Activated CD4-positive, alpha-beta T cell treated with anti-CD3 and anti-CD28 coated beads, Interleukin-2, amount 50 U/mL, for 4 hours (primary cell): ENCODE measurements at places on chromosomes 7 and 10.

- no peak for DNase-seq
These were observed 353.2 kb upstream of the KLF6 start for GRCh38 chr10:4138146-4138721.

DNA sequence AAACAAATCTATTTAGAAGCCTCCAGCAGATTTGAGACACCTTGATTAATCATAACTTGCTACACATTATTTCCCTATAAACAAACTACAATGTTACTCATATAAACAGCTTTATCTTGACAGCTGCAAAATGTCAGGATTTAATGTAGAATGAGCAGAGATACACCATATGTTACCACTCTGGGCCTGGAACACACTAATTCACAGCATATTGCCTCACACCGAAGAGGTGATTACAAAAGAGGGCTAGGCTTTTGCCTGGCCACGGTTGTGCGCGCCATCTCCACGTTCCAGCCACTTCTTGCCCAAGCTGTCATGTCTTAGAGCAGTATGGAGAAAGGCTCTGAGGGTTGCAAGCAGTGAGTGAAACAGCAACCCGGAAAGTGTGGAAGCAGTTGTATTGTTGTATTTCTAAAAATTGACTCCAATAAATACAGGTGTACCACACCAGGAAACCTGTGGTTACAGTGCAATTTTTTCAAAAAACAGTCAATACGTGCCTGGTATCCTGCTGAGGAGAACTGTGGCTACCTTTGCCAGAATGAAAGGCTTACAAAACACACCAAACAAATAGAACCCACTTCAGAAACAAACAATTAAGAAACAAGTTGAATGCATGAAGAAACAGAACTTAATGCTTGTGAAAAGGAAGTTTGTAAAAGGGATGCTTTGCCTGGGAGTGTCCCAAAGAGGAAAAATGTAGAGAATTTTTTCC lies 498.1 kb downstream of the PLXNA4 start:
- DNase-seq = no peak

DNA sequence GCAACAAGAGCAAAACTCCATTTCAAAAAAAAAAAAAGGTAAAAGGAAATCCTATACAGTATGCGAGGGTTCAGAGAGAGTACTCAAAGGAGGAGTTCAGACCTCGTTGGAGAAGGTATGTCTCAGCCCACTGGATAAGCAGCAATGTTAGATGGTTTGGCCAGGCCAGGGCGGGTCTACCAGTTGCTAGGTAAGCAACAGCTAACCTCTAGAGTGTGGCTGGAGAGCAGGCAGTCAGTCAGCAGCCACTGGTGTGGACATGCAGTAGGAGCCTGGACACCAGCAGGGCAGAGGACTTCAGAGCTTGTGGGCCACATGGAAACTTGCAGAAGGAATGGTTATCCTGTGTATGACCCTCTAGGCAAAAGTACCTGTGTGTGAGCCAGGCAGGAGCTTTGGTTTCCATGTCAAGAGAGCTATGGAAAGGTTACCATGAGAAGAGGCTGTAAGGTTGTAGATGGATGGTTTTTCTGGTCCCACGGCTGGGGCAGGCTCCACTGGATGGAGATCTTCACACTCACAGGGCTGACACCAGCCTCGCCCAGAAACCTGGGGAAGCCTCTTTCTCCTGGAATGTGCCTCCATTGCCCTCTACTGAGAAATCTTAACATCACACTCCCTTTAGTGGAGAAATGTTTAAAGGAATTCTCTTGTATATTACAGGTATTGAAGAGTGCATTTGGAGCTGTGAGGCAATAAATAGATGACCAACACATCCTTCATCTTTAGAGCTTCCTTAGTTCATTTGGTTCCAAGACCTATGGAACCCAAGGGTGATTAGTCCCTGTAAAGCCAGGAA lies 63.6 kb downstream of the CCDC186 start:
- DNase-seq = no peak

GRCh38 chr10:86684331-86685097 lies 16.2 kb downstream of the LDB3 start:
- DNase-seq = no peak

DNA sequence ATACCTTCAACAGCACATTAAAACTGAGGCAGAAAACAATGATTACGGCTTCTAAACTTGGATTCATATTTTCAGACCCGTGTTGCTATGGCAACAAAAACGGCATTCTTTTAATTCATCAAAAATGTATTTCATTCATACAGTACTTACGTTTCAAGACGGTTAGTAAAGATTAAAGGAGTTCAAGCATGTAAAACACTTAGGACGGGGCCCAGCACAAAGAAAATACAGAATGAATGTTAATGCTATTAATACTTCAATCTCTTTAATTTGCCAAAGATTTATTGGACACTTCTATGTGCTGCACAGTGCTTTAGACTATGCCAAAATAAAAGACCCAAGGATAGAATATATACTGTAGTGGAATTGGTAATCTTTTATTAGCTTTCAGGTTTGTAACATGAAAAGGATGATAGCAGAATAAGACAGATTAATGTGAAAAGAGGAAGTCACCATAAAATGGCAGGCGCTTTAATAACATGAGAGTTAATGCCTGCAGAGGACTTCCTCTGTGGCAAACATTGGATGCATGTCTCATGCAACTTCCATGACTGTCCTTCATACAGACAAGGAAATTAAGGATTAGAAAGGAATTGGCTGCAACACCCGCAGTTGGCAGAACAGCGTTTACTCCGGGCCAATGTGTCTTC lies 201.6 kb upstream of the KLF6 start:
- DNase-seq = no peak

GRCh38 chr10:3141351-3142005 lies 31.1 kb downstream of the PITRM1 start:
- DNase-seq = no peak

- no peak for DNase-seq
These were observed 19.9 kb downstream of the KLF6 start for GRCh38 chr10:3765146-3765545.

DNA sequence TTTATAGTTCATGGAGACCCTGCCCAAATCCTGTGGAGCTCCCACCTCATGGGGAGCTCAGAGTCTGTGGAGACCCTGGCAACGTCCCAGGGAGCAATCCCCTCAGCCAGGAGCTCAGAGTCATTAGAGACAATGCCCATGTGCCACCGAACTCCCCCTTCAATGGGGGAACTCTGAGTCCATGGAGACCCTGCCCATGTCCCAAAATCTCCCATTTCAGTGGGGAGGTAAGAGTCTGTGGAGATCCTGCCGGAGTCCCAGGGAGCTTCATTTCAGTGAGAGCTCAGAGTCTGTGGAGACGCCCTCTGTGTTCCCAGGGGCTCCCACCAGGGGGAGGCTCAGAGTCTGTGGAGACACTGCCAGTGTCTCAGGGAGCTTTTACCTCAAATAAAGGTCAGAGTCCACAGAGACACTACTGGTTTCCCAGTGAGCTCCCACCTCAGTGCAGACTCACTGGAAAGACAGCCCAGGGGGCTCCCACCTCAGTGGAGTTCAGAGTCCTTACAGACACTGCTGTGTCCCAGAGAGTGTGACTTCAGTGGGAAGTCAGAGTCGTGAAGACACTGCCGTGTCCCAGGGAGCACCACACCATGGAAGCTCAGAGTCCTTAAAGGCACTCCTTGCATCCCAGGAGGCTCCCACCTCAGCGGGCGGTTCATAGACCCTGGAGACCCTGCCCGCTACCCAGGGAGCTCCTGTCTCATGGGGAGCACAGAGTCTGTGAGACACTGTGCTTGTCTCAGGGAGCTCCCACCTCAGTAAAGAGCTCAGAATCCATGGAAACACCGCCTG lies 5.0 kb downstream of the MYO1G start:
- DNase-seq = peak; percentile 60

DNA sequence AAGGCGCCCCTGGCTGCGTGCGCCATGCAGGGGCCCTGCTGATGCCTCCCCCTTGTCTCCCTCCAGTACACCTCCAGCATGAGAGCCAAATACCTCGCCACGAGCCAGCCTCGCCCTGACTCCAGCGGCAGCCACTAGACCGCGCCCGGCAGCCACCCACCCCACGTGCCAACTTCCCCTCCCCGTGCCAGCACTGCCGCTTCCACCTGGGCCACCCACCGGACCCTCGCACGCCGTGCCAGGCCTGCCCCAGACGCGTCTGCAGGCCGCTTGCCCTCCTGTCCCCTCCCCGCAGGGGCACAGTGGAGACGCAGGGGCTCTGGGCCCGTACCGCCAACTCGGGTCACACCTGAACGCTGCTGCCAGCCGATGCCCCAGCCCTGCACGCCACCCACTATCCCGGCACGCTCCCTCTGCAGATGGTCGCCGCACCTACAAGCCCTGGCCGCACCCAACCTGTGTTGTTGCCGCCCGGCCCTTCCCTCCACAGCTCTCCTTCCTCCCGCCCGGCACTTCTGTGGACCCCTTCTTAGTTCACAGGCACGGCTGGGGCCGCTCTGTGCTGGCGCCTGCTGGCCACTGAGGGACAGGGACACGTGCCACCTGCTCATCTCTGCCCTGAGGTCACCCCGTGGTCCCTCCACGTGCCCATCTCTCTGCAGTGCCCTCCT lies 26.3 kb upstream of the AMZ1 start:
- no peak for DNase-seq

DNA sequence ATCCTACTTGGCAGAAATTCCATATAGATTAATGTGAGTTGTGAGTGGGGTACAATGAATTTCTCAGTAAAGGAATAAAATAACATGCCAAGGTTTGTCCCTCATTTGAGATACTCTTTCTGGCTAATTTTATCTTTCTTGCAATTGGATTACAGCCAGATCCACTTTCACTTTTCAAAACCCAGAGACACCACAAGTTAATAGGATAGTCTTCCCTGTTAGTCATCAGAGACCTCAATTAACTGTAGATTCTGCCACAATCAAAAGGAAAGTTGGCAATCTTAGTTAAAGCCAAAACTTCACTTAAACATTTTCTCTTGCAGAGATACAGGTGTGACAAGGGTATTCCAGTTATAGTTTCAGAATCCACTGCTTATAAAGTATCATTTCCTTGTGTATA lies 91.4 kb upstream of the PHYHIPL start:
- DNase-seq = no peak

DNA sequence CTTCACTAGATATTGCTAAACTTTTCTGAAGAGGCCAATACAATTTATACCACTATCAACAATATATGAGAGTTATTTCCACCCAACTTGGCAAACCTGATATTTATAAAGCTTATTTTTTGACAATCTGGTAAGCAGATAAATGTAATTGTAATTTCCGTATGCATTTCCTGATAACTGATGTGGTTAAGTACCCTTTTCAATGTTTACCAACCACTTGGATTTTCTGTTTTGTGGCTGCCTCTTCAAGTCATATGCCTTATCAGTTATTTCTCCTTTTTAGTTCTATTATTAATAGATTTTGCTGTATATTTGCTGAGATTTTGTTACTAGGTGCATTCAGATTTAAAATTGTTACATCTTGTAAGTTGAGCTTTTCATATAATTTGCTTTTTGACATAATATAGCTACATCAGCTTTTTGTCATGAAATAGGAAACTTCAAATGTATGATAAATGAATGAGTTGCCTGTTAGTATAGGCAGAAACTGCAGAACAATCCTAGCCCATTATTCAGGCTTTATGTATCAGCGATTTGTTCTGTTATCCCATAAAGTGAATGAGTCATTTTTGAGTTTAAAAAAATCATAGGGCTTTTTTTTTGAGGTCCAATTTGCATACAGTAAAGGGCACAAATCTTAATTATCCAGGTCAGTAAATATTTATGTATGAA lies 11.5 kb downstream of the SGPL1 start:
- DNase-seq = no peak

GRCh38 chr10:11003679-11004078 lies 14.0 kb upstream of the CELF2 start:
- no peak for DNase-seq

- no peak for DNase-seq
These were observed 64.9 kb downstream of the EEPD1 start for GRCh38 chr7:36217961-36218284.

DNA sequence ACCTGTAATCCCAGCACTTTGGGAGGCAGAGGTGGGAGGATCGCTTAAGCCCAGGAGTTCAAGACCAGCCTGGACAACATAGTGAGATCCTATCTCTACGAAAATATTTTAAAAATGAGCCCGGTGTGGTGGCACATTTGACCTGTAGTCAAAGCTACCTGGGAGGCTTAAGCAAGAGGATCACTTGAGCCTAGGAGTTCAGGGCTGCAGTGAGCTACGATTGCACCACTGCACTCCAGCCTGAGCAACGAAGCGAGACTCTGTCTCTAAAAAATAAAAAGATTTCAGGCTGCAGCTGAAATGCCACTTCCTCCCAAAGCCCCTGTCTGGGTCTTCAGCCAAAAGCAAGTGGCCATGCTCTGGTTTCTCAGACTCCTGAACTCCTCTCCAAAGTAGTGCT lies 38.7 kb upstream of the CARD11 start:
- DNase-seq = no peak

DNA sequence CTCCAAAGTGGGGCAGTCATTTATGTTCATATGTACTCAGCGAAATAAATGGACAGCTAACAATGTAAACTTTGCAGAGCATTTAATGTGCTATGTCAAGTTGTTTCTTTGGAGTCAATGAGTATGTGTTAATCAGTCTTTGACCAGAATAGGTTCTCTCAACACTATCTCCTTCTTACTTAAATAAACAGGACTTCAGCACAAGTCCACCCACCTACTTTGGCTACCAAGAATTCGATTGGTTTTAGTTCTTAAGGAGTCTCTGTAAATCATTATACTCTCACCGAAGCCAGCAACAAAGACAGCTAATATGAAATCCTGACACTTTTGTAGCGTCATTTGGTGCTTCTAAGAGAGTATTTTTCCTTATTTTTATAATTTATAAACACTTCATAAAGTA lies 6.9 kb downstream of the WEE2 start:
- no peak for DNase-seq

DNA sequence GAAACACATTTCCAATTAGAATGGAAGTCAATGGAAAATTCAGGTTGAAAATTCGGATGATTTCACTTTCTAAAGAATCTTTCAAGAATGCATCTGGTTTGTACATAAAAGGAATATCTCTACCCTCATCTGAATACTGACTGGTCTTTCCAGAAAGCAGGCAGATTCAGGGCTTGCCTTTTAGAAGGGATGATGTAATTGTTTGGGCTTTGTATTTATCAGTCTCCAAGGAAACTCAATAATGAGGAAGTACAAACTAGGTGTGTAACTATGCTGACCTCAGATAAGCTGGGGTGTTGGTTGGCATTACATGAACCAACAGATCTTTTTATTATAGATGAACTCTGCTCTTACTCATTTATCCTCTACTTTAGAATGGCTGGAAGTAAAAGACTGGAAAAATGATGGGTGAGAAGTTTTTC lies 24.1 kb downstream of the PDLIM1 start:
- DNase-seq = no peak

GRCh38 chr10:62916141-62916603 lies 100.0 kb upstream of the EGR2 start:
- no peak for DNase-seq

DNA sequence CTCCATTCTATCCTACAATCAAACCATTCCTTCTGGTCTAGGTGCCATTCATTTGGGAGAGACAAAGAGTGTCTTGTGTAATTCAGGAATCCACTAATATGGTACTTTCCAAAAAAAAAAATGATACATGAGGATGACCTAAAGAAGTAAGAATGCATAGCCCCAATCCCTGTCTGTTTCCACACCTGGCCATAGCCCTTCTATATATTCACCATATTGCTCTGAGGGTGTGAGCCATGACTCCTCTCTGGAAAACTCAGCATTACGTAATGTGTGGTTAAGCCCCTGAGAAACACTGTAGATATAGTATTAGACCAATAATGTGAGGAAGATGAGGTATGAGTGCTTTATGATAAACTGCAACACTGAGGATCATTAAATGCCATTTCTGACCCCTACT lies 592.7 kb downstream of the INHBA start:
- DNase-seq = no peak
